ENCODE measurements at places on chromosomes 6 and 20.

DNA sequence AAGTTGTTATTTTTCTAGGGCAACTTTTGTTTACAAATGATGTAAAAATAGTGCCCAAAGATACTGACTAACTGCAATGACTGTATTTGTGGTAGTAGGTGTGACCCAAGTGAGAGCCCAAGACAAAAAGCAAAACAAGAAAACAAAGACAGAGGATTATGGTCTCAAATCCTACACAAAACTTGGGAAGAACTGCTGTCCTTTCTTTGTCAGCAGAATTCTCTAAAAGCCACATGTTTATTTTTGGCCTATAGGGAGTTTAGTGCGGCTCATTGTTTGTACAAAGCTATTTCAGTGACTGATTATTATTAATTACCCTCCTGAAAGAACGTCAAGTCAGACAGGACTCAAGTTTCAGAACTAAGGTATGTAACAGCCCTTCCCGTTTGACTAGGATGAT lies 509.2 kb upstream of the SLC35B3 start:
- peak; percentile 17 for DNase-seq

DNA sequence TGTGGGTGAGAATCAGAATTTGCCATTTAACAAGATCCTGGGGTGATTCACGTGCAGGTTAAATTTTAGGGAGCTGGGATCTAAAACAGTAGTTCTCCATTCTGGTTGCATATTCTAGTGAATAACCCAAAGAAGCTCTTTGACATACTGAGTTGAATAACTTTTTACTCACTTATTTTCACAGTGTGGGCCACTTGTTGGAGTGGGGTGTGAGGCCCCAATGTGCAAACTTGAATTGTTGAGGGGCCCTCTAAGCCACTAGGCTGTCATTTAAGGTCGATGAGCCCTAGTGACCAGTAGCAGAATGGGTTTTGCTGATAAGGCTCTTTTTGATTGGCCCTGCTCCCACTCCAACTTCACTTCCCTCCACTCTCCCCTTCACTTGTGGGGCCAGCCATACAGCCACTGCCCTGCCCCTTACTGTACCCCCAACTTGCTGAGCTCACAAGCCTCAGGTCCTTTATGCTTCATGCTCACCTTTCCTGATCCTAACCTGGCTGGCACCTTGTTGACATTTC lies 33.6 kb upstream of the RIPOR2 start:
- DNase-seq: no peak

- DNase-seq: no peak
Observed at GRCh38 chr6:39488255-39488879, 165.9 kb upstream of the KCNK16 start.

GRCh38 chr6:163123098-163123497 lies 291.4 kb upstream of the QKI start:
- DNase-seq: peak; percentile 10

GRCh38 chr20:24423390-24424313 lies 45.8 kb upstream of the SYNDIG1 start:
- DNase-seq: no peak

DNA sequence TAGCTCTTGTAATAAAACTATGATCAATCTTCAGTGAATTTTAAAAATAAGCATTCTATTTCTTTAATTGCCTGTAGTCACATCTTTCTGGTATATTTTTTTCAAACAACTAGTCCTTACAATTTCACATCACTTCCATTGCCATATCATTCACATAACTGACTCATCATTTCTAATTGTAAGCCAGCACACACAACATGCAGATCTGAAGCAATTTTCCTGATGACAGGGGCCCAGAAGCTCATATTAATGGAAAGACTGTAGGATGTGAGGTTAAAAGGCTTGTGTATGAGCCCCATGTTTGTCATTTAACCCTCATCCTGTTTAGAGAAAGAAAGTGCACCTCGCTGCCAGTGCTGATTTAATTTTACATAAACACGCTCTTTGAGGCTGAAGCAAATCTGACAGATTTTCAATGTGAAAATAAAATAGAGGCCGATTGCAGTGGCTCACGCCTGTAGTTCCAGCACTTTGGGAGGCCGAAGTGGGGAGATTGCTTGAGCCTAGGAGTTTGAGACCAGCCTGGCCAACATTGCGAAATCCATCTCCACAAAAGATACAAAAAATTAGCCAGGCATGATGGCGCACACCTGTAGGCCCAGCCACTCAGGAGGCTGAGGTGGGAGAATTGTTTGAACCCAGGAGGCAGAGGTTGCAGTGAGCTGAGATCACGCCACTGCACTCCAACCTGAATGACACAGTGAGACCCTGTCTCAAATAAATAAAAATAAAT lies 40.1 kb upstream of the LTV1 start:
- no peak for DNase-seq

DNA sequence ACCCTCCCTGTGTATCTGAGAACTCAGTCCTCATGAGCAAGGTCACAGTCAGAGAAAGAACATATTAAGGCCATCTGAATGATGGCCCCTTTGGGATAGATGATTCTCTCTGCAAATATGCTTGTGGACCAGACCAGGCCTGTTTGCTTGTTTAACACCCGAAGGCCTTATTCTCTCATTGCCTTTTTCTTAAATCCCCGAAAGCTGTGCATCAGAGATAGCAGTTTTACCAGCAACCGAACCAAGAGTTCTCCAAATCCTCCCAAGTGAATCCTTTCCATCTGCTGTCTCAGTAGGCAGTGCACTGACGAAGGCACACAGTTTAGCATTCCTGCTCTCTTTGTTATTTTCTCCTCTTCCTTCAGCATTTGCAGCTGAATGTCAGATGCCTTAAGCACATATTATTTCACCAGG lies 79.8 kb downstream of the TRMT6 start:
- DNase-seq: no peak

GRCh38 chr20:8132484-8133309 lies 631 bp downstream of the PLCB1 start:
- DNase-seq: no peak

DNA sequence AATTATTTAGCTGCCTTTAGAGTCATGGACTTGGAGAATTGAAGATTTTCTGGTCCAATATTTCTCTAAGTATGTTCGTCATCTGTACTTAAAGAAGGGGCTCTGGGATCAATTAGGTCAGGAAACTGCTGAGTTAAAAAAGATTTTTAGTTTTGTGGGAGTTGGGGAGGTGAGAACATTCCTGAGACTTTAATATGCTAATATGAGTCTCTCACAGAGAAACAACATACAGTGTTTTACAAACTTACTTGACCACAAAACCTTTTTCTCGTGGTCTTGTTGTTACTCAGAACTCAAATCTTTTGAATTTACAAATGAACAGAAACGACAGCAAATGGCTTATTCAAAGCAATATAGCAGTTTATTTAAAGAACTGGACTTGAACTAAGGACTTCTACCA lies 67.9 kb downstream of the LIN28B start:
- DNase-seq: no peak

DNA sequence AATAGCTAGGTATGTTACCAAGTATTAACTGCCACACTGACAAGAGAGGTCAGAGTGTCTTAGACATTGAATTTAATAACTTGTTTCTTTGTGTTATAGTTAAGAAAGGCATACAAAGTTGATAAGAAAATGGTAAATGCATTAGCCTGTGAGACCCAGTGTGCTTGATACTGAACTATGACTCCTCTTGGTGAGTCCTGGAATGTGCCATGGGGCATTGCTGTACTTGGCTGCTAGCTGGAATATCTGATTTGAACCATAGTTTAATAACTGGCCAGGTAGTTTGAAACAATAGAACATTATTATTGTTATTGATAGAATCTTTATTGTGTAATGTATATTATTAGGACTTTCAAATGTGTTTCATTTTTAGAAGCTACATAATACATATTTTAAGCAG lies 70.0 kb downstream of the ZFAND3 start:
- DNase-seq: no peak

DNA sequence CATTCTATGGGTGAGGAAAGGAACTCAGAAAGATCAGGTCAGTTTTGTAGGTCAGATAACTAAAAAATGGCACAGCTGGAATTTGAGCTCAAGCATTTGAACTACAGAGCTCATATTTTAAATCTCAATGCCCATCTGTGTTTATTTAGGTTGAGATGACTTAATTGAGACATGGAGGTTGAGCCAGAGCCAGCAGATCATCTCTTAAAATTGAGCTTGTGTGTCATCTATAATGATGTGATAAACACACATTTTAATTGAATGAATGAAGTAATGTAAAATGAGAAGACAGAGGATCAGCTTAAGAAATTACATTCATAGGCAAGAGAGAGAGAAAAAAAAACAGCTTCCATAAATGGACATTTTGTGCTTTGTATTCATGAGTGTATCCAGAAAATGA lies 3.7 kb downstream of the MANEA start:
- no peak for DNase-seq

GRCh38 chr6:44078219-44078826 lies 48.9 kb downstream of the MRPL14 start:
- DNase-seq: no peak

GRCh38 chr6:4944325-4944724 lies 59.5 kb downstream of the RPP40 start:
- no peak for DNase-seq

DNA sequence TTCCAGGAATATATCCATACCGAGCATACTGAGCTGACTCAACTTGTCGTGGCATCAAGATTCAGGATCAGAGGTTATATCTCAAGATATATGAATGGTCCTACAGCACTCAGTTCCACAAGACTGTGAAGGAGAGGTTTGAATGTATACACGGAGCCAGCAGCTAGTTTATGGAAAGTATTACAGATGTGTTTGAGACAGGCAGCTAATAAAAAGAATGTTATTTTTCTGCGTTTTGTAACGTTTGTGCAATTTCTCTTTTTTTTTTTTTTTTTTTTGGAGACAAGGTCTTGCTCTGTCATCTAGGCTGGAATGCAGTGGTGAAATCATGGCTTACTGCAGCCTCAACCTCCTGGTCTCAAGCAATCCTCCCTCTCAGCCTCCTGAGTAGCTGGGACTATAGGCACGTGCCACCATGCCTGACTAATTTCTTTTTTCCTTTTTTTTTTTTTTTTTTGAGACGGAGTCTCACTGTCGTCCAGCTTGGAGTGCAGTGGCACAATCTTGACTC lies 3.4 kb upstream of the FAM110A start:
- no peak for DNase-seq

GRCh38 chr20:17873410-17874270 lies 95.0 kb downstream of the SNX5 start:
- DNase-seq: peak; percentile 86

DNA sequence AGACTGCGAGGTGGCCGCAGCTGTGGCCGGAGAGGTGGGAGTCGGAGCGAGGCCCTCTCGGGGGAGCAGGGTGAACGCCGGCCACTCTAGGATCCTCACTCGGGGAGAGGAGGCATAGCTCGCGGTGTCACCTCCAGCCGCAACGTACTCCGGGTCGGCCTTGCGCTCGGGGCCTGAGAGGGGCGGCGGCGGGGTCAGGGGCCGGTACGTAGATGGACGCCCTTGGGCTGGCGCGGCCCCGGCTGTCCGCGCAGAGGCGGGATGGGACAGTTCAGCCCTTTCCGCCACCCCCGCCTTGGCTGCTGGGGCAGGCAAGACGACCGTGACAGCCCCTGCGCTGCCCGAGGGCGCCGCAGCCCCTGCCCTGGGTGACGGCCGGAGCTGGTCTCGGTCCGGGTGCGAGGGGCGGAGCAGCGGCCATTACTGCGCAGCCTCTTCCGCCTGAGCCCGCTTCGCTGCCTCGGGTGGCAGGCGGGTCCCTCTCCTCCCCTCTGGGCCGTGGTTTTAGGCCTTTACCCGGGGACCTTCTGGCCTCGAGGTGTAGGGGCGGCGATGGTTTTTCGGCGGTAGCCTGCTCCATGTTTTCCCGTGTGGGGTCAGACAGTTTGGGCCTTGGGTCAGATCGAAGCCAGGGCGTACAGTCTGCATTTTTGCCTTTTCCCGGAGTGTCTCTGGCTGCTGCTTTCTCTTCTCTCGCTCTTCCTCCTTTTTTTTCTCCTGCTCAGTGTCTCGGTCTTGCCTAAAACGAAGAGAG lies 405 bp downstream of the RNF146 start:
- peak; percentile 18 for DNase-seq

GRCh38 chr6:23690453-23691049 lies 435.5 kb upstream of the NRSN1 start:
- DNase-seq: no peak

DNA sequence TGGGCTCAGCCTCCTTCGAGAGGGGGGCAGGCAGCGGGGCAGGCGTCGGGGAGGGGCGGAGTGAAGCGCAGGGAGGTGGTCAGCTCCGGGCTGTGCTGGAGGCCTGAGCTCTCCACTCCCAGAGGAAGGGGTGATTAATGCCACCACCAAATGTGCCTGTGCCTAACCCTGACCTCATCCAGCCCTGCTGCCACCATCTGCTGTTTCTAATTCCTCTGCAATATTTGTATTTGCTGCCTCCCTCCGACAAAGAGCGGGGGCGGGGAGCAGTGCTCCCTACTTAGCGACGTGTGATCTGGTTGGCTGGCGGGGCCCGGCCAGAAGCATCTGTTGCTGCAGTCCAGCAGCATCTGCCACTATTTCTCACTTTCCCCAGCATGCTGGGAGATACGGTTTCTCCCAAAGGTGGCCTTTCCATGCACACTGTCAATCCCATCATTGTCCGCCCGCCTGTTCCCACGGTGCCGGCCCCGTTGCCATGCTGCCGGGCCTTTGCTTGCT lies 47.0 kb downstream of the DLL1 start:
- peak; percentile 50 for DNase-seq

- peak; percentile 55 for DNase-seq
Observed at GRCh38 chr6:3162565-3163247, 5.4 kb upstream of the TUBB2A start.
